ENCODE measurements at places on chromosomes 3 and 15. TPM values are rescaled to one million over a fixed set of nuclear protein-coding genes. Genes with fewer than 3 reads are reported as not detected.
A peak's percentile ranks its signal among the peaks of the same experiment; 100 is the strongest.

The TMEM87A gene
- total RNA-seq: 49.7 TPM

The ATP13A5 gene
- not detected for total RNA-seq

- peak overlapping the region; percentile 78 for H3K27ac ChIP-seq
- no peaks in the 10 kb centered on the region for H3K4me1 ChIP-seq
- H3K36me3 ChIP-seq: no peaks in the 10 kb centered on the region
Measured at GRCh38 chr3:187739094-187739560, 6.1 kb downstream of the BCL6 start.

- no peaks in the 10 kb centered on the region for H3K36me3 ChIP-seq
- H3K4me1 ChIP-seq: no peaks in the 10 kb centered on the region
- H3K4me3 ChIP-seq: no peak overlapping the region
- DNase-seq: no peak
- no peak overlapping the region for H3K27ac ChIP-seq
Measured at GRCh38 chr3:152671446-152672319, 163.2 kb upstream of the P2RY1 start.

GRCh38 chr3:19539518-19540392 lies 391.4 kb downstream of the KCNH8 start:
- DNase-seq: no peak
- no peaks in the 10 kb centered on the region for H3K4me1 ChIP-seq
- no peaks in the 10 kb centered on the region for H3K27me3 ChIP-seq
- H3K4me3 ChIP-seq: no peak overlapping the region
- peak overlapping the region; percentile 69 for H3K27ac ChIP-seq
